ENCODE measurements at places on chromosomes 12 and 14.

- no peak for DNase-seq
Measured at GRCh38 chr14:56129933-56130332, 11.7 kb downstream of the PELI2 start.

DNA sequence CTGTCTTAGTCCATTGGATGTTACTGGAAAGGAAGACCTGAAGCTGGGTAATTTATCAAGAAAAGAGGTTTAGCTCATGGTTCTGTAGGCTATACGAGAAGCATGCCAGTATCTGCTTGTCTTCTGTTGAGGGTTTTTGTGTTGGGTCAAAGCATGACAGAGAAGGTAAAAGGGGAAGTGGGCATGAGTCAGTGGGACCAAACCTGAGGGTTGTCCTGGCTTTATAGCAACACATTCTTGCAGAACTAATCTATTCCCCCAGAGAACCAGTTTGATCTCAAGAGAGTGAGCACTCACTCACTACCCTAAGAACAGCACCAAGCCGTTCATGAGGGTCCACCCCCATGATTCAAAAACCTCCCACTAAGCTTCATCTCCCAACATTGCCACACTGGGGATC, 19.0 kb upstream of the KRAS start:
- DNase-seq = no peak

DNA sequence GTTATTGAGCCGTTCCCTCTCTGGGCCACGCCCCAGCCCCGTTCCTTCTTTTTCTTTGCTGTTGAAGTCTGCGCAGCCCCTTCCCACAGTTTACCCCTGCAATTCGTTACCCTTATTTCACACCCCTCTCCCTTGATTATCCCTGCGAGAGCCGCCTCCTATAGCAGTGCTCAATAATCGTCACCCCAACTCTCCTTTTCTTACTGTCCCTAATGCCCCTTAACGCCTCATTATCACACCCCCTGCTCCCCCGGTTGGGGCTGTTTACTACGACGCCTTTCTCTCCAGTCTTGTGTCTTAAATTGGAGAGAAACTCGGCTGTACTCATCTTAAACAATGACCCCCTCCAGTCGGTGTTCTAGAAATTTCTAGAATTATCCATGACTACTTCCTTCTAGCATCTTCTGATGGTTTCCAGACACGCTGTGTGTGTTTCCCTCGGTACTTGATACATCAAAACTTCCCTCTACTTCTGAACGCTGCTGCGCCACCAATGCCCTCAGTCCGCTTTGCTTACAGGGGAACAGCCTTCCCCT, 713 bp upstream of the FBXL14 start:
- peak; percentile 13 for DNase-seq

- DNase-seq = peak; percentile 5
Measured at GRCh38 chr12:47343684-47344567, 264.2 kb upstream of the AMIGO2 start.

GRCh38 chr14:76848879-76849278, 22.7 kb downstream of the LRRC74A start:
- DNase-seq = no peak

- DNase-seq = peak; percentile 72
Measured at GRCh38 chr12:109827566-109828550, 5.3 kb downstream of the TRPV4 start.

DNA sequence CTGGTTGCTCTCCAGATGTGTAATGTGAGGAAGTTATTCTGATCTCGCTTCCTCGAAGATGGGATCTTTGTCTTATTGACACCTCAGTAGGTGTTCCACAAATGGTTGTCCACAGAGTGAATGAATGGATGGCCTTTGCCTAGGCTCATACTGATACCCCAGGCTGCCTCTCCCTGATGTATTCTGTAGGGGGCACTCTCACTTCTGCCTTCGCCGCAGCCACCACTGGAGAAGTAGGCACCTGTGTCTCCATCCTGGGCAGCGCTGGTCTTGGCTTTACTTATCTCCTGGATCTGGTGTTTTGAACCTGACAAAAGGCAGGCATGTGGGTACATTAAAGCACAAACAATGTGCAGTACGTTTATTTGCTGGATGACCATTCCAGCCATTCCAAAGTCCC, 82.1 kb downstream of the ZFP36L1 start:
- DNase-seq = no peak

- DNase-seq = no peak
Measured at GRCh38 chr12:68998041-68998440, 65.1 kb upstream of the CPM start.

- DNase-seq = no peak
Measured at GRCh38 chr12:109512608-109513007, 35.2 kb downstream of the UBE3B start.

- DNase-seq = no peak
Measured at GRCh38 chr12:48286665-48287064, 64.1 kb downstream of the ZNF641 start.
